GM18507 (cell line): ENCODE measurements at places on chromosomes 13 and 19.

DNA sequence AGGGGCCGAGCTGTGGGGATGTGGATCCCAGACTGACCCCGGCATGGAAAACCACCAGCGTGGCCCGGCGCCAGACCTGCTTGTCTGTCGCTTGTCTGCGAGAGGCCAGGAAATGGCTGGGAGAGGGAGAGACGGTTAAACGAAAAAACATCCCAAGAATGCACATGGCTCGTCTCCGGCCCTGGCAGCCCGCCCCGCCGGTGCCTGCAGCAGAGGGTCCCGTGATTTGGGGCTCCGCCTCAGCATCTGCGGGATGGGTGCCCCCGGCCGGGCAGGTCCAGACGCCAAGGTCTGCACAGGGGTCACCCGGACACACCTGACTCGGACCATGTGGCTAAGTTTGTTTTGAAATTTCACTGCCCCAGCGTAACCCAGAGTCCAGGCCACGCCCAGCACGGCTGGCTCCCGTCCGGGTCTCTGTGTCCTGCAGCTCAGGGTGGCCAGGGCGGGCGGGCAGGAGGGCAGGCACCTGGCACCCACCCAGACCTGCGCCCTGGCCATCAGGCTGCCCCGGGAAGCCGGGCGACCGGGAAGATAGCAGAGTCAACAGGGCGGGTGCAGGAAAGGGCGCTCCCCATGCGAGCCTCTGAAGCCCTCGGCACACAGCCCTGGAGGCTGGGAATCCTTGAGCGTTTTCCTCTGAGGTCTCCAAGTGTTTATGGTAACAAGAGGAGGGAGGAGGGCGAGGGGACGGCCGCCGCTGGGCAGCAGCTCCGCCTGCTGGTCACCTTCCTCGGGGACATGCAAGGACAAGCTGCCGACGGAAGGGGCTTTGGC is 103.2 kb downstream of the GADD45B start:
- DNase-seq: no peak

DNA sequence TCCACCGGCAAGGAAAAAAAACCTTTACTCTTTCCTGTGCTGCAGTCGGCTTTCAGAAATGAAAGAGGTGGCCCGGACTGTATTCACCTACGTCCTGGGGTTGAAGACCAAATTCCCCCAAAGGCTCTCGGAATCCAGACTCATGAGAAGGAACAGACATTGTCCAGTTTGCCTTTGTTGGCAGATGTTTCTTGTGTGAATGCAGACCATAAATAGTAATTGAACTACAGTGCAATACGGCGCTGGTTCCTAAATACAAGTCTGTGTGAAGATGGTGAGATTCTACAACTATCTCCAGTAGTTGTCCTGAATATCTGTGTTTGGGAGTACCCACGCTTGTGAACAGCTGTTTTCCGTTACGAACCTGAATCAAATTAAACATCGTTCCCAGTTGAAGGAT is 11.2 kb upstream of the PTOV1 start:
- no peak for DNase-seq

DNA sequence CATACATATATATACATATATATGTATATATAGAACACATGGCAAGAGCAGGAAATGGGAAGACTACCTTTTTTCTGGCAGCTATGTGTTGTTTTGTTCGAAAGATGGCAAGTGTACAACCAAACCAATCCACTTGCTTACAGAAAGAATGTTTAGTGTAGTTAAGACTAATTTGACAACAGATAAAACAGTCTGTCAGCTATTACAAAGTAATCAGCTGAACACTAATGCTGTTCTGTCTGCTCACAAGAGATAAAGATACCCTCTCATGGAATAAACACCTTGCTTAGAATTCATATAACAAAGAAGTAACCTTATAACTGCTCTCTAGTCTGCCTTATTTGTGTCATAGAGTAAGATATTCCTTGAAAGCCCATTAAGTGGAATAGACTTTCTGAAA is 858 bp upstream of the KCNRG start:
- no peak for DNase-seq

DNA sequence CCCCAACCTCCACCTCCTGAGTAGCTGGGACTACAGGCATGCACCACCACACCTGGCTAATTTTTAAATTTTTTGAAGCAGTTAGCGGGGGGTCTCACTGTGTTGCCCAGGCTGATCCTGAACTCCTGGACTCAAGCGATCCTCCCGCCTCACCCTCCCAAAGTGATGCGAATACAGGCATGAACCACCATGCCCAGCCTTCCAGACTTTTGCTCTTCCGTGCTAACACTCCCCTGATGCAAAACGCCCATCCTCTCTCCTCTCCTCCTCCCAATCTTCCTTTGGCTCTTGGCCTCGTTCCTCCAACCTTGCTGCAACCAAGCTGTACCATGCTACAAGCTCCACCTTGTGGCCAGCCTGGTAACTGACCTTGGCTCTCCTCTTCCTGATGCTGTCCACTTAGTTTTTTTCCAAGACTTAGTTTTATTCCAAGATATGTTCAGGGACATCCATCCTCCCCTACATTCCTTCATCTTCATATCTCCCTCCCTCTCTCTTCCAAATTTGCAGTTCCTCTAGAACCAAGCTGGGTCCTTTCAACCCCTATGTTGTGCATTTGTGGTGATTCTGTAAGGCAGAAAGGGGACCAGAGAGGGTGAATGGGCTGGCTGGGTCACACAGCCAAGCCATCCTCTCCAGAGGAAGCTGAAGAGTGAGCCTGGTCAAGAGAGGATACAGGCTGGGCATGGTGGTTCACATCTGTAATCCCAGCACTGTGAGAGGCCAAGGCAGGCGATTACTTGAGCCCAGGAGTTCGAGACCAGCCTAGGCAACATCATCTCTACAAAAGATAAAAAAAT is 32.8 kb downstream of the TINCR start:
- DNase-seq: no peak

DNA sequence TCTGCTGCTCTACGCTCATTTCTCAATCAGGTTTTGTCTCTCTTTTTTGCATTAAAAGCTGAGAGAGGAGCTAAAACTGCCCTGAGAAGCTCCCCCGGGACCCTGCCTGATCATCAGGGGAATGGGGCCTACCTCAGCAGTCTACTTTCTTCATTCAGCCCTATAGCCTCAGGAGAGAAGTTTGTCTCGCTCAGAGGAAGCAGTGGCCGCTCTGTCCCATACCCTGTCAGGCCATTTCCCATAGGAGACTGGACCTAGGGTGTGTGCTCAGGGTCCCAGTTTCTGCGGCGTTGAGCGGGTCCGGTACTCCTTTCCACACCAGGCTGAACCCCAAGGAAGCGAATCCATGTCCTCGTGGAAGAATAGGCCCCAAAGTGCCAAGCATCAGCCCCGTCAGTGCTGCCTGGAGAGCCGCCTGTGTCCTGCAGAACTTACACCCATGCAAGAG is 21.7 kb downstream of the UBE2L5 start:
- DNase-seq: no peak

GRCh38 chr19:21508198-21508597 is 2.8 kb downstream of the ZNF429 start:
- no peak for DNase-seq

GRCh38 chr13:37491661-37492060 is 106.9 kb downstream of the POSTN start:
- no peak for DNase-seq

DNA sequence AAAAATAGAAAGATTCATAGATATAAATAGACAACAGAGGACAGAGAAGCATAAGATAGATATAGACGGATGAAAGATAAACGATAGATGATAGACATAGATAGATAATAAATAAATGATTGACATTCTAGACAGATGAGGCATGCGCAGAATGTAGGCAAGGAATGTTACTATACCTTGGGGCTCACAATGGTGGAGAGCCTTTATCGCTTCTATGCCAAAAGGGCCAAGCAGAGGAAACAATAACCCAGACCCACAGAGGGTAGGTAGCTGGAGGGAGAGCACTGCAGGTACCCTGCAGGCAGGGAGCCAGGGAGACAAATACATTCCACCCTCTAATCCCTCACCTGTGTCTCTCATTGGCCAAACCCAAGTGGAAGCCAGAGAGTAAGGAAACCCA is 44.4 kb downstream of the NOTCH3 start:
- DNase-seq: no peak

DNA sequence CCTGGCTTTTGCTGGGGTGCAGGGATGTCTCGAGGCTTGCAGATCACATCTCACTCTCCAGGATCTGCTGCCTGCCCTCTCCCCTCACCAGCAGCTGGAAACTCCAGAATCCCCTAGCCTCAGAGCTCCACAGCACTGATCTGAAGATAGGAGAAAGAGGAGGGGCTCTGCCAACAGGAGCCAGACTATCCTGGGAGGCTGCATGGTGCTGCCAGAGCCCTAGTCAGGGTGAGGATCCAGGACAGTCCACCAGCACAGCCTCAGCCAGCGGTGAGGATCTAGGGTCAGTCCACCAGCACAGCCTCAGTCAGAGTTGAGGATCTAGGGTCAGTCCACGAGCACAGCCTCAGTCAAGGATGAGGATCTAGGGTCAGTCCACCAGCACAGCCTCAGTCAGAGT is 65.2 kb downstream of the RAB20 start:
- no peak for DNase-seq

DNA sequence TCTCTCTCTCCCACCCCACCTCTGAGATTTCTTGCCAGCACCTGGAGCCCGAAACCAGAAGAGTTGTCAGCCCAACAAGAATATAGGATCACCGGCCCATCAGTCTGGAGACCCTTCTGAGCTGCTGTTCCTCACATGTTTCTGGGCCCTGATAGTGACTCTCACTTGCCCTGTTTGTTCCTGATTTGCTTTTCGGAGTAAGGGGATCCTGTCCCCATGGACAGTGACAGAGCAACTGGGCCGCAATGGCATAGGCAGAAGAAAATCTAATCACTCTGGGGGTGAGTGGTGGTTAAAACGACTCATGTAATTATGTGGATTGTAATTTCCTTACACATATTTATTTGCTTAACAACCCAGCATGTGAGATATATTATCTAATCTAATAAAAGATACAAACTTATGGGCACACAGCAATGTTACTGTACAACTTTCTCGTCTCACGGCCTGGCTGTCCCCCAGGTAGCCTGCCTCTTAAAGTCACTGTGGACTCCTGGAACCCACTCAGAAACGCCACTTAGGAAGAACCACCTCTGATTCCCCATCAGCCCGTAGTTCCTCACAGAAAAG is 663 bp upstream of the SMAD9 start:
- no peak for DNase-seq

GRCh38 chr13:113245849-113246796 is 36.7 kb downstream of the CUL4A start:
- no peak for DNase-seq

GRCh38 chr13:113209336-113209758 is at the start of gene CUL4A:
TSS of gene CUL4A (plus strand) at chr13:113209613. CDS start at chr13:113209628, 15 bp downstream.
- peak; percentile 29 for DNase-seq

- no peak for DNase-seq
Measured at GRCh38 chr19:13016245-13016627, 21.0 kb downstream of the NFIX start.

GRCh38 chr19:7311911-7312310 is 17.7 kb upstream of the INSR start:
- no peak for DNase-seq

- no peak for DNase-seq
Measured at GRCh38 chr13:111387945-111388600, 67.6 kb downstream of the TEX29 start.

- DNase-seq: no peak
Measured at GRCh38 chr19:12828494-12828893, 5.9 kb downstream of the RTBDN start.

DNA sequence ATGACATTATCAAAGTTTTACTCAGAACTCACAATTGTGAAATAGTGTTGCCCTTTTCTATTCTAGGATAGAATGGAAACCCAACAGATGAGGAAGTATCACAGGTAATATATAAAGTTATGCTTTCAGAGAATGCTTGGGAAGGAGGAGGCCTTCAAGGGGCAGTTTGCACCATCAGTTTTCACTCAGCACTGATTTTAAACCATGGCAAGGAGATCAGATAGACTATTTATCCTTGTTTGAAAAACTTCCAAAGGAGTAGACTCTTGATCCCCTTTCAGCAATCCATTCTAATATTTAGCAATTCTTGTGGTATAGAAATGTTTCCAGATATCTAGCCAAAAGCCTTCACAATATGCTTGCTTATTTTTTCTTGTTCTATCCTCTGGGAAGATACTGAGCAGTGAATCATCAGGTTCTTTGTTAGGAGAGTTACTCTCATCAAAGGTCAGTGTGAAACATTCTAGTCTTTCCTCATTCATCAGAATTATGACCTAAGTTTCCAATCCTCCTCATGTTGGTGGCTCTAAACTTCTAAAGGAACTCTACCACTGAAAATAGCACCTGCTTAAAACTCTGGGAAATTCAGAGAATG is 3.8 kb downstream of the GPC6 start:
- no peak for DNase-seq

GRCh38 chr19:1035998-1036621 is 3.8 kb upstream of the ABCA7 start:
- no peak for DNase-seq

DNA sequence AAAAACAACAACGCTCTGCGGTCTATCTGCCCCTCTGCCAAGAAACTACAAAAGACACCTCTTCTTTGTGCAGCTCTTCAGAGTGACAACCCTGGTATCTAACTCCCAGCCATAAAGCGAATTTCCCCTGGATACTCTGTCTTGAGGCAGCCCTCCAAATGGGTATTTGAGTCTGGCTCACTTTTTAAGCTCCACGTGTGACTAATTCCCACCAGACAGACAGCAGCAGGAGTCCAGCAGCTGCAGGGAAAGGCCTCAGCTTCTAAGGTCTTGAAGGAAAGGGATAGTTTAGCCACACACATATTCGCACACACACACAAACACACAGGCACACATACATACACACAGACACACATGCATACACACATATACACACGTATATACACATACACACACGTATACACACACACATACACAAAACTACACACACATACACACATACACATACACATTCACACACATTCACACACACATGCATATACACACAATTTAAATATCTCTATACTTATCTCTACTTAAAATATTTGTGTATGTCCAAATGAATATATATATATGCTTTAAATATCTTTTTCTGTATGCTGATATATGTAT is 188.8 kb downstream of the TSHZ3 start:
- no peak for DNase-seq
